ENCODE measurements at places on chromosomes 3 and 15. TPM values are rescaled to one million over a fixed set of nuclear protein-coding genes. Genes with fewer than 3 reads are reported as not detected.
A peak's percentile ranks its signal among the peaks of the same experiment; 100 is the strongest.

Gene GPR15
- total RNA-seq: 32.0 TPM

Gene TMEM40
- not detected for total RNA-seq

Gene GOLGA6B
- not detected for total RNA-seq

GRCh38 chr15:47844437-47844836, 127.1 kb downstream of the SEMA6D start:
- H3K4me1 ChIP-seq: no peaks in the 10 kb centered on the region
- H3K36me3 ChIP-seq: no peaks in the 10 kb centered on the region
- no peaks in the 10 kb centered on the region for H3K27me3 ChIP-seq
- H3K4me3 ChIP-seq: no peak overlapping the region

- no peak overlapping the region for H3K27ac ChIP-seq
- no peaks in the 10 kb centered on the region for H3K36me3 ChIP-seq
- no peak for DNase-seq
- no peaks in the 10 kb centered on the region for H3K4me1 ChIP-seq
- H3K27me3 ChIP-seq: no peaks in the 10 kb centered on the region
Measured at GRCh38 chr3:11661827-11662226, 18.1 kb upstream of the VGLL4 start.

GRCh38 chr15:89043031-89044002, 44.9 kb upstream of the ABHD2 start:
- no peaks in the 10 kb centered on the region for H3K4me1 ChIP-seq
- H3K4me3 ChIP-seq: no peak overlapping the region
- H3K27me3 ChIP-seq: no peaks in the 10 kb centered on the region

GRCh38 chr3:48503401-48504050, 448 bp downstream of the SHISA5 start:
- H3K4me1 ChIP-seq: peaks cover 19% of the 10 kb centered on the region
- DNase-seq: no peak
- no peaks in the 10 kb centered on the region for H3K27me3 ChIP-seq
- H3K4me3 ChIP-seq: peak overlapping the region; percentile 77

DNA sequence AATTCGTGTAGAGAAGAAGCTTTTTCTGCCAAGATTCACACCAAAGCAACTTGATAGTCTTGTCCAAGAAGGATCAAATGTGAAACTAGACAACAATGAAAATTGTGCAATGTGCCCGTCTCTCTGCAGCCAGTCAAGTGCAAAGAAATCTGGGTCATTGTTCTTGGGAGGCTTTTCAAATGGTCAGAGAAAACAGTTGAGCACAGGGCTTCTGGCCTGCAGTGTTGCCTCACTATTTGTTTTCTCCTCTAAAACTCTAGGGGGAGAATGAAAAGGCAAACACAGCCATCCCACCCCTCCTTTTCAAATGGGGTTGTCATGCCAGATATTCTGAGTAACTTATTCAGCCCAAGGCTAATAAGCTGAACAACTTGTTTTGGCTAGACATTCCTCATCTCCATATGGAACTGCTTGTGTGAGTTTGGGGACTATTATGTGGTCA, 417.6 kb upstream of the CDIN1 start:
- DNase-seq: no peak
- no peak overlapping the region for H3K27ac ChIP-seq
- no peaks in the 10 kb centered on the region for H3K36me3 ChIP-seq
- H3K4me1 ChIP-seq: no peaks in the 10 kb centered on the region
- no peak overlapping the region for H3K4me3 ChIP-seq
- no peaks in the 10 kb centered on the region for H3K27me3 ChIP-seq

DNA sequence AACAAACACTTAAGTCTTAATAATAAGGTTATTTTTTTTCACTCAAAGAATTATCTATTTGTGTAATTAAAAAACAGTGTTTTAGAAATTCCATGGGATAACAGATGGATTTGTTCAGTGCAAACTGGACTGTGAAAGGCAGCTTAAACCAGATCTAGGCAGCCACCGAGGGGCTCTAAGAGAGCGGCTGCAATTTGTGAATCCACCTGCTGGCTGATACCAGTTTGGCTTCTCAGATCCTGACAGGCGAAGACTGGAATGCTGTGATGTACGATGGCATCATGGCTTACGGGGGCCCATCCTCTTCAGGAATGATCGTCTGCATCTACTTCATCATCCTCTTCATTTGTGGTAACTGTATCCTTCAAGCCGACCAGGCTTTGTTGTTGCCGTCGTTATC, 119.6 kb downstream of the CHDH start:
- H3K27ac ChIP-seq: no peak overlapping the region
- peaks cover 10% of the 10 kb centered on the region for H3K27me3 ChIP-seq
- no peak for DNase-seq
- H3K4me1 ChIP-seq: no peaks in the 10 kb centered on the region

- no peaks in the 10 kb centered on the region for H3K4me1 ChIP-seq
- H3K27ac ChIP-seq: no peak overlapping the region
- H3K27me3 ChIP-seq: no peaks in the 10 kb centered on the region
Measured at GRCh38 chr3:37598808-37599581, 262.7 kb upstream of the CTDSPL start.

GRCh38 chr3:144777906-144778305, 806.3 kb downstream of the DIPK2A start:
- DNase-seq: no peak
- no peaks in the 10 kb centered on the region for H3K27me3 ChIP-seq
- H3K4me1 ChIP-seq: no peaks in the 10 kb centered on the region
- no peak overlapping the region for H3K4me3 ChIP-seq

- no peak for DNase-seq
- no peaks in the 10 kb centered on the region for H3K36me3 ChIP-seq
- peaks cover 14% of the 10 kb centered on the region for H3K4me1 ChIP-seq
- H3K27me3 ChIP-seq: no peaks in the 10 kb centered on the region
Measured at GRCh38 chr15:63291507-63291906, 14.1 kb downstream of the APH1B start.

DNA sequence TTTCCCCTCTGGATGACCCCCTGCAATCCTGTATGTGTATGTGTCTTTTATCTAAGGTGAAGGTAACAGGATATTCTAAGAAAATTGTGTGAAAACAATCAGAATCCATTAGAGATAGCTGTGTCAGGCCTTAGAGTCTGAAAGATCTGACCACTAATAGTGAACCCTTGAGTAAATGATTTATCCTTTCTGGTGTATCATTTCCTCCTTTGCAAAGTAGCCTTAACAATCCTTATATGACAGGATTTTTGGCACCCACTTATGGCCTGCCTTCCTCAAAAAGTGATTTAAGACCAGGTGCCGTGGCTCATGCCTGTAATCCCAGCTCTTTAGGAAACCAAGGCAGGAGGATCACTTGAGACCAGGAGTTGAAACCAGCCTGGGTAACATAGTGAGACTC, 110.2 kb downstream of the RBPMS2 start:
- no peaks in the 10 kb centered on the region for H3K4me1 ChIP-seq
- no peak overlapping the region for H3K4me3 ChIP-seq
- no peaks in the 10 kb centered on the region for H3K27me3 ChIP-seq
- peaks cover 5% of the 10 kb centered on the region for H3K36me3 ChIP-seq
- H3K27ac ChIP-seq: no peak overlapping the region

GRCh38 chr15:58240191-58240932, 102.2 kb downstream of the AQP9 start:
- no peaks in the 10 kb centered on the region for H3K36me3 ChIP-seq
- no peaks in the 10 kb centered on the region for H3K27me3 ChIP-seq
- no peaks in the 10 kb centered on the region for H3K4me1 ChIP-seq
- H3K4me3 ChIP-seq: no peak overlapping the region
- no peak for DNase-seq
- H3K27ac ChIP-seq: no peak overlapping the region

GRCh38 chr15:25802285-25802830, 60.8 kb downstream of the ATP10A start:
- no peak overlapping the region for H3K4me3 ChIP-seq
- H3K36me3 ChIP-seq: peaks cover 5% of the 10 kb centered on the region
- H3K4me1 ChIP-seq: peaks cover 10% of the 10 kb centered on the region
- no peaks in the 10 kb centered on the region for H3K27me3 ChIP-seq

Data from T-cell (primary cell).